ENCODE measurements at places on chromosomes 7 and 10.

GRCh38 chr10:49568235-49568634, 29.3 kb upstream of the ERCC6 start:
- peak; percentile 14 for DNase-seq

- DNase-seq, result no peak
Observed at GRCh38 chr7:104784686-104785085, 229.3 kb upstream of the KMT2E start.

- peak; percentile 2 for DNase-seq
Observed at GRCh38 chr7:81430761-81431160, 339.1 kb downstream of the HGF start.

DNA sequence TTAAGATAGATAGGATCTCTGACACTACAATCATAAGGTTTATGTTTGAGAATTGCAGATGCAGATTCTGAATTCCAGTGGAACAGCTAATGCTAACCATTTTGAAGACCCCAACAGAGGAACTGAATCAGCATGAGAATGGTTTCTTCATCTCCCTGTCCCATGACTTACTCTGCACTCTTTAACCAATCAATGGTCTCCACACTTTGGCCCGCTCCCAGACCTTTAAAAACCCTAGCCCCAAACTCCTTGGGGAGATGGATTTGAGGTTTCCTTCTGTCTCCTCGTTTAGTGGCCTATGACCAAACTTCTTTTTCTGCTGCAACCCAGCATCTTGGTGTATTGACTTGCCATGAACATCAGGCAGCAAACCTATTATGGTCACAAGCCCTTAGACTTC, 804.9 kb downstream of the LRMDA start:
- peak; percentile 56 for DNase-seq

- no peak for DNase-seq
Observed at GRCh38 chr10:122882766-122883165, 3.4 kb upstream of the FAM24B start.

GRCh38 chr10:58311026-58311425, 23.8 kb upstream of the UBE2D1 start:
- no peak for DNase-seq

DNA sequence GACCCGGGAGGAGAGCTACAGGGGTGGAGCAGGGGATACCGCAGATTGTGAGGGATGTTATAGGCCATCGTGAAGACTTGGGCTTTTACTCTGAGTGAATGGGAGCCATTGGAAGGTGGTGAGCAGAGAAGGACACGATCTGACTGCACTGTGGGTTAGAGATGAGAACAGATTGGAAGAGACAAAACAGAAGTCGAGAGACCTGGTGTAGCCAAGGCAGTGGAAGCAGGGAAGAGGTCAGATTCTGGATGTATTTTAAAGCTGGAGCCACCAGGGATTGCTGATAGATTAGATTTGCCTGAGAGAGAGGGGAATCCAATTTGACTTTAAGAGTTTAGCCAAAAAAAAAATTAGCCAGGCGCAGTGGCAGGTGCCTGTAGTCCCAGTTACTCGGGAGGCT, 21.6 kb upstream of the EEPD1 start:
- DNase-seq, result no peak

GRCh38 chr7:130940326-130940725, 206.3 kb upstream of the KLF14 start:
- no peak for DNase-seq

DNA sequence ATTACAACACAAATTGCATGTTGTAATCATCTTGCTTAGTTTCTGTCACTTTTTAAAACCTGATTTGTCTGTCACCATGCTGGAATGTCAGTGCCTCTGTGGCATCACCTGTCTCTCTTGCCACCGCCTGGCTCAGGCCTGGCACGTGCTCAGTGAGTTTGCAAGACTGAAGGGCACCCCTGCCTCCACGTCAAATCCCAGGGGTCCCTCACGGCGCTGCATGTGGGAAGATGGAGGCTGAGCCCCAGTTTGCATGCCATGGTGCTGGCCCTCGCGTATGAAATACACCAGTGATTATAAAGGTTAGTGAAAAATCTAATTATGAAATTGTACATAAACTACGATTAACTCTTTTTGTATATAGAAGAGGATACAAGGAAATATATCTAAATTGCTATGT, 51.9 kb upstream of the VIPR2 start:
- DNase-seq, result no peak

DNA sequence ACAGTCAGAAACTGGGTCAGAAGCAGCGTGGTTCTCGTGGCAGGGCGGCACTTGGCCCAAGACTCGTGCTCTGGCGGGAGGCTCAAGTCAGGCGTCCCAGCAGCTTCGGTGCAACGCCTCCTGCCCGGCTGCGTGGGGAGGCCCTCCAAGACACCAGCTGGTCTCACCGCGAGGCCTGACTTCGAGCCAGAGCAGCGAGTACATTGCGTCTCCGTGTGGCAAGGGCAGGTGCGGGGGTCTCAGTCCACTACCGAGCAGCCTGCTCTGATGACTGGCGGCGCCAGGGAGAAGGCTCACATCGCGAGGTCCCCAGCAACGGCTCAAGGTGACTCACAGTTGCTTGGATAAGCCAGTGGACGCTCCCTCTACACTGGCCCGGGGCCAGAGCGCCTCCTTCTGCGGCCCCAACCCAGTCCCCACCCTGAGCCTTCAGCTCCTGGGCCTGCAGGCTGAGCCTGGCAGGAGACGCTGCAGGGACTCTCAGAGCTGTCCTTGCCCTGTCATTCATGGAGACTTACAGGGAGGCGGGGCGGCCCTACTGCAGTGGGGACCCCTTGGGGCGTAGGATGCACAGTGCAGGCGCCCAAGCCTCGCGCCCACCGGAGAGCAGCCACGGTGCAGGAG, 41.9 kb upstream of the PRKAR1B start:
- no peak for DNase-seq

DNA sequence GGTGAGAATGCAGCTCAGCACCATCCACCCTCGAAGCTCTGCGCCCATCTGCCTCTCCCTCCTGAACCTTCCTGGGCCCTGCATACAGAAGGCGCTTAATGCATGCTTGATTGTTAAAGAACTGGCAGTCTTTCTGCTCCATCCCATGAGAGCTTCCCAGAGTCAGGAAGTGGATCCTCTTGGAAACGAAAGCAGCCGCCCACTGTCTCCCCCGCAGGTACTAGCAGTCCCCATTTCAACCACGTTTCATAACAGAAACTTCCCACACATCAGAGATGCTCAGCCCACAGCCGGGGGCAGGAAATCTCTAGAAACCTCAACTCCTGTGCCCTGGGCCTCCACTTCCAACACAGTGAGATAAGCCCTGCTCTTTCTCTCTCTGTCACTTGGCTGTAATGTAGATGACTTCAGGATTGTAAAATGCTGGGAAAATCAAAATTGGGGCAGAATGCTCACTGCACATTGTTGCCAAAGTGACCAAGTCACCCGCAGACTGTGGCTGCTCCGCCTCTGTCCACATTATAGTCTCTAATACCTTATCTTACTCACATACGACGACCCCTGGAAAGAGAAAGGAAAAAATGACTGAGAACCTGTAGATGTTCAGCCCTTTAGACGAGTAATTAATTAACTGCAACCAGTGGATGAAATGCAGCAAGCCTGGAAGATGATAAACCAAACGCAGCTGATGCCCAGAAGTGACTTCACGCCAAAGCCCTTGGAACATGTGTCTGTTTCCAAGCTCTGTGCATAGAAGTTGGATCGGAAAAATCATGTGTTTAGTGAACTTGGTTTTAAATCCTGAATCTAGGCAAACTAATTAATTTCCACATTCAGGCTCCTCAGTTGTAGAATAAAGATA, 28.5 kb downstream of the GSDME start:
- DNase-seq, result no peak

GRCh38 chr7:66429498-66430163, 199.1 kb upstream of the KCTD7 start:
- DNase-seq, result no peak

GRCh38 chr7:130553398-130554029, 61.6 kb downstream of the MEST start:
- DNase-seq, result no peak

DNA sequence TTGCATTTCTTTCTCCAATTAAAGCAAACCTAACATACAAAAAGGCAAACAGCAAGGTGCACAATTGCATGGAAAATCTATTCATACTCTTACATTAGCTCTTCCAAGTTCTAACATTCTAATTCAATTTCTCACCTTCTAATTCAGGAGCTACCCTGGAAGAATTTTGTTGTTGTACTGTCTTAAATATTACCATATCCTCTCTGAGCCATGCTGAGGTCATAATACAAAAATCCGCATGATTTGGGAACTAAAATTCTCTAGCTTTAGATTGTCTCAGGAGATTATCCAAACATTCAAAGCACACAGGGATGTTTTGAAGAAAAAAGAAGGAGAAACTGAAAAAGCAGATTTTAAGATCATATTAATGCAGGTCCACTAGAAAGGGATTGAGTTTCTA, 229.9 kb downstream of the KIAA1217 start:
- DNase-seq, result peak; percentile 73

DNA sequence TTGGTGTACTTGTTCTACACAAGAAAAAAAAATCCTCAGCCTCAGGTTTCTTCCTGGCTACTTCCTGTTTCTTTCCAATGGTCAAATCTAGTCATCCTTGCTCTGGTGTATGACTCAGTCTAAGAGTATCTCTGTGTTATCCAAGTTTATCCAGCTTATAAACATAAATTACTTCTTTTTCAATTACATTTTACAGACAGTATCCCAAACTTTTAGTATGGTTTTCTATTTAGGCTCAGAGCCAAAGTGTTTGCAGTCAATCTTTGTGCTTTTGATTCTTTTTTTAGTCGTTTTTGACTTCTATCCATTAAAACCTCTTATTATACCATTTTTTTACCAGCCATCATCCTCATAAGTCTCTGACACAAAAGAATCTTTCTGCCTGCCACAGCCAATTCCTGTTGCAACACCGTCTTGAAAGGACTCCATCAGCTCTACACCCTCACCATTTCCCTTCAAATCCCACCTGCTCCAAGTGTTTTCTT, 294.6 kb downstream of the PTEN start:
- peak; percentile 92 for DNase-seq

- DNase-seq, result no peak
Observed at GRCh38 chr10:29725133-29725720, 90.5 kb upstream of the SVIL start.

DNA sequence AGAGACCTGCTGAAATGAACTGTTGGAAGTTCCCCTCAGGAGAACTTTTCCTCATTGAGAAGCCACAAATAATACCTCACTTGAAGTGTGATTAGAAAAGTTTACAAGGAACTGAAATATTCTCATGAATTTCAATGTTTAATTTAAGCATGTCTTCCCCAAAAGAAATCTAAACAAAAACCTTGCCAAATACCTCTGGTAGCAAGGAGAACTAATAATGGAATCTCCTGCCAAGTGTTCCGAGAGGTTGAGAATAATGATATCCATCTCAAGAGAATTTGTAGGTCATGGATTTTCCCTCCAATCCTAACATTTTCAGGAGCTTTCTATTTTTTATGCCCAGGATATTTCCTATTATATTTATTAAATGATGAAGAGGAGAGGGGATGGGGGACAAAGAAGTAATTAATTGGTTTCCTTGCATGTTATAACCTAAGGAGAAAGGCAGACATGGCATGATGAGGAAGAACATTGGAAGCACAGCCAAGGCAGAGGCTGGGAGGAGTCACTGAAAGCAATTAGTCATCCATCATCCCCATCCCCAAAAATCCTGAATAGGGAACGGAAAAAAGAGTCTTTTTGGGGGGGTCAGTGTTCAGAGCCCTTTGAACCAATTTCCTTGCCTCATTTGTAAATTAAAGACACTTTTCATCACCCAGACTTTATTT, 93.6 kb upstream of the IL6 start:
- no peak for DNase-seq

DNA sequence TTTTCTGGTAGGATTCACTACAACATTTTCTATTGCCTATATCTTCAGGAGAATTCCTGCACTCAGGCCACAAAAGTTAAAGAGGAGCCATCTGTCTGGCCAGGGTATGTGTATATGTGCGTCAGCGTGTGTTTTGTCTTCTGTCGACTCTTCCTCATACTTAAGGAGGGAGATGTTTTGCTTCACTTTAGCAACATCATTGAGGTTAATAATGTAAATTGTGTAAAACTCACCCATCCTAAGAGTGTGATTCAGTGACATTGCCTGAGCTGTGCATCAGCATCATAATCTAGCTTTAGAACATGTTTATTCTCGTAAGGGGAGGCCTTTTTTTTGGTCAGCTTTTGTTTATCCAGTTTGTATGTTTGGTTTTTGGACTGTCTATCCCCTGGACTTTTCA, 23.7 kb downstream of the FBH1 start:
- no peak for DNase-seq

- DNase-seq, result no peak
Observed at GRCh38 chr7:138099813-138100212, 23.6 kb downstream of the AKR1D1 start.

DNA sequence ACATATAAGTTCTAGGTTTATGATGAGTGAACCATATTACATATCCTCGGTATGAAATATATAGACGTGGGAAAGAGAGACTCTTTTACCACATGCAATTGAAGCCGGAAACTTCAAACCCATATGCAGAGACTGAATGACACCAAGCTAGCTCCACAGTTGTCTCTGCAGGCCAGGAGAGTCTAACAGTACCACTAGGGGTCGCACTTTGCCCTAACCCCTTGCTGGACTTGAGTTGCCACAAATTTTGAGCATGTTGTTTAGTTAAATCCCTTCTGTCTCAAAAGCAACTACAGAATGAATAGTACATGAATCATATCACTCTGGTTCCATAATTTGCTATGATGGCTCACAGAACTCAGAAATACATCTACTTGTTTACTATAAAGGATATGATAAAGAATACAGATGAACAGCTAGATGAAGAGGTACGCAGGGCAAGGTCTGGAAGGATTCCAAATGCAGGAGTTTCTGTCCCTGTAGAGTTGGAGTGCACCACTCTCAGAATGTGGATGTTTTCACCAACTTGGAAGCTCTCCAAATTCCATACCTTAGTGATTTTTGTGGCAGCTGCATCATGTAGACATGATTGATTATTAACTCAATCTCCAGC, 112.4 kb upstream of the YAE1 start:
- DNase-seq, result peak; percentile 50

- DNase-seq, result peak; percentile 28
Observed at GRCh38 chr10:110857265-110858171, 14.2 kb upstream of the PDCD4 start.

DNA sequence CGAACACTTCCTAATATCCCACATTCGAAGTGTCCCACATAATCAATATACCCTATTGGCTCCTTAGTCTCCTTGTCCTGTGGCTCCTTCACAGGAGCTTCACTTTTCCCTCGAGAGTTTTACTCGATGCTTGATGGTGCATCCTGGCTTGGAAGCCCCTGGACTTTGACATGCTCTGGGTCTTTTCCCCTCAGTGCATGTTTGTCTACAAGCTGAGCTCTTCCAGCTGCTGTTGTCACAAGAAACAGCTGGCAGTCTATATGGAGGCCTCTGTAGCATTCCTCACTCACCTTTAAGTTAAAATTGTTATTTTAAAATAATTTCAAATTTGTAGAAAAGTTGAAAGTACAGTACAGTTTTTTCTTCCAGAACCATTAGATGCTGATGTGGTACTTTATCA, 27.1 kb downstream of the ST7 start:
- DNase-seq, result no peak

- DNase-seq, result no peak
Observed at GRCh38 chr10:21217107-21217506, 308.4 kb downstream of the SKIDA1 start.

- DNase-seq, result no peak
Observed at GRCh38 chr7:128885370-128886187, 22.9 kb downstream of the ATP6V1F start.
